ENCODE measurements at places on chromosomes 3 and 15.

DNA sequence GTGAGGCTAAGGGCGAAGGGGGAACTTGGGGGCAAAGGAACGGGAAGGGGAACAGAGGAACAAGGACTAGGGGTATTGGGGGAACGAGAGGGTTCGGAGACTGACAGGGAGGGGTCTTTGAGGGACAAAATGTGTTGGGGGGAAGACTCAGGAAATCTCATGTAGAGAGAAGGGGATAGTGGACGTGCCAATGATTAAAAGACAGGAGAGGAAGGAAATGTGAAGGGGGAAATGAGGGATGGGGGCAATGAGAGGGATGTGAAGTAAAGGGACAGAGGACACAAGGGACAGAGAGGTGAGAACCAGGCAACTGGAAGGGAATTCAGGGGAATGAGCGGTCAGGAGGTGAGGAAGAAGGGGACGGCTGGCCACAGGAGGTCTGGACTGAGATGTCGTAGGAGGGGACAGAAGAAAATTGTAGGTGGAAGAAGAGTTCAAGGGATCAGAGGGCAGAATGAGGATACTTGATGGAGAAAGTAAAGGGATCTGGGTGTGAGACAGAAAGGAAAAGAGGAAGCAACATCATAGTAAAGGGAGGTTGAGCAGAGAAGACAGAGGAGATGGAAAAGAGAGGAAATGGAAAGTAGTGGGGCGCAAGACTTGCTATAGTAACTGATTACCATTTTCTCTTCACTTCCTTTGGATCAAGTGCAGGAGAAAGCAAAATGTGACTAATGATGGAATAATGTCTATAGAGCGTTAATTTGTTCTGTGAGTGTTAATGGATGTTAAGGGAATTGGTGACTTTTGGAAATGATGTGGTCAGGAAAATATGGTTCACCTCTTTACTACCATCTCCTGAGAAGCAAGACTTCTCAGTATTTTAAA is 749 bp downstream of the RAB8B start:
- no peak for DNase-seq

DNA sequence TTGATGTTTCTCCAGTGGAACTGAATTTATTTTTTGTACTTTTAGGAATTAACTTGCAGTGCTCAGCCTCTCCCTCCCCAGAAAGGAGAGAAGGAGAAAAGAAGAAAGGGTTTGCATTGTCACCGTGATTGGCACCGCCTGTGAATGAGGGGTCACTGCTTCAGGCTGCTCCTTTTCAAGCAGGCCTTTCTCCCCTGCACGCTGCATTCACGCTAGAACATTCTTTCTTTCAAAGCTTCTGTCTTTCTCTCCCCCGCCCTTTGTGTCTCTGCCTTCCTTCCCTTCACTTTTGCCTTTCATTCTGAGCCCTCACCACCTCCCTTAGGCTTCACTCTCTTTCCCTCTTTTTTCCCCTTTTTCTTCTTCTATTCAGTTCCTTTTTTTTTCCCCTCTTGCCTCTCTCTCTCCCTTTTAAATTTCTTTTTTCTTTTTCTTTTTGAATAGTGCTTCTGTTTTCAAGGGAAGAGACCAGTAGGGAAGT is 42.4 kb downstream of the ZNF710 start:
- no peak for DNase-seq

DNA sequence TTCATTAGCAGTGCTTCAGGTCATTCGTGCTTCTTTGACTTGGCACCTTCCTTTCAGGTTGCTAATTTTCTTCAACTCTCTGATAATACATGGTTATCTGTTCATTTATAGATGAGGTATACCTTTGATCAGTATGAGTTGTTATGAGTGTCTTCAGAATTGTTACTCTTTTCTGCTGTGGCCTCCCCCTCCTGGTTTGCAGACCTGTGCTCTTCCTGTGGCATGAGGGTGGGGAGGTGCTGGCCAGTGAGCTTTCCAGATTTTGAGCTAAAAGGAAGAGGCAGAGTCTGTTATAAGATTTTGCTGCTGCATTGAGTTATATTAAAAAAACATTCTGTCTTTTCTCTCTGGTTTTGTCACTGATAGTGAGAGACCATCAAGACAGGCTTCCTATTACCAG is 30.8 kb upstream of the GOLGA6L9 start:
- no peak for DNase-seq

DNA sequence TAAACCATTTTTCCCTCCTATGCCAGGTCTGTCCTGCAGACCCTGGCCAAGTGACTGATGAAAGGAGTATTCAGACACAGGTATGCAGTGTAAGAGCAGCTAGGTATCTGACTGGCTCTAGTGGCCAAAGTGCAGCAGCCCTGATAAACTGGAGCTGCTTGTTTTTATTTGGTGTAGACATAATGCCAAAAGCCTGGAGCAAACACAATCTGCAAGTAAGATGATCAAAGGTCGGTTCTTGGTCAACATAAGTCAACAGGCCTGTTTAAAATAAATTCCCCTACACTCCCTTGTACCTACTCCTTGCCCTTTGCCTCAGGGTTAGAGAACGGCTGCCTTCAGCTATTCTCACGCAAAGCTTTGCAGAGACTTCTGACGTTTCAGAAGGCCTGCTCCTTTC is 1003.1 kb downstream of the ZPLD1 start:
- DNase-seq, result no peak

GRCh38 chr3:125440559-125440955 is 65.4 kb upstream of the ZNF148 start:
- no peak for DNase-seq

DNA sequence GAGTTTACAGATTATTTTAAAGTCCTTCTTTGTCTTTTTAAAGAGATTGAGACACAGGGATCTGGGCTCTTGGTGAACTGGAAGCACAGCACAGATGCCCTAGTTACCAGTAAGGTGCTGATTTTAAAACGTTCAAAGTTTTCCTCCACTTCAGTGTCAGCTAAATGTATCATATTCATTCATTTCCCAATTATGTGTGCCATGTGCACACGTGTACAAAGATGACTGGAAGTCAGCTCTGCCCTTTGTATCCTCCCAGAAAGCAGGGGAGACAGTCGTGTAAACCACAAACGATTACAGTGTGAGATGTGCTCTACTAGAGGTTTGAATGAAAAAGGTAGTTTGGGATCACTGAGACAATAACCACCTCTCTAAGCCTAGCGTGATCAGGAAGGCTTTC is 730 bp downstream of the ZKSCAN7 start:
- DNase-seq, result no peak

GRCh38 chr3:125462722-125463299 is 57.2 kb downstream of the SNX4 start:
- no peak for DNase-seq

GRCh38 chr15:41783296-41783695 is 9.0 kb downstream of the MAPKBP1 start:
- DNase-seq, result no peak

Measured in activated gamma-delta T cell treated with Interleukin-2 at 50 U/mL for 16 hours (primary cell).